ENCODE measurements at places on chromosomes 11 and 22.

- DNase-seq: no peak
These were observed 187.7 kb upstream of the E2F8 start for GRCh38 chr11:19428206-19429002.

- DNase-seq: no peak
These were observed 35.0 kb downstream of the GUCY1A2 start for GRCh38 chr11:106983261-106983660.

DNA sequence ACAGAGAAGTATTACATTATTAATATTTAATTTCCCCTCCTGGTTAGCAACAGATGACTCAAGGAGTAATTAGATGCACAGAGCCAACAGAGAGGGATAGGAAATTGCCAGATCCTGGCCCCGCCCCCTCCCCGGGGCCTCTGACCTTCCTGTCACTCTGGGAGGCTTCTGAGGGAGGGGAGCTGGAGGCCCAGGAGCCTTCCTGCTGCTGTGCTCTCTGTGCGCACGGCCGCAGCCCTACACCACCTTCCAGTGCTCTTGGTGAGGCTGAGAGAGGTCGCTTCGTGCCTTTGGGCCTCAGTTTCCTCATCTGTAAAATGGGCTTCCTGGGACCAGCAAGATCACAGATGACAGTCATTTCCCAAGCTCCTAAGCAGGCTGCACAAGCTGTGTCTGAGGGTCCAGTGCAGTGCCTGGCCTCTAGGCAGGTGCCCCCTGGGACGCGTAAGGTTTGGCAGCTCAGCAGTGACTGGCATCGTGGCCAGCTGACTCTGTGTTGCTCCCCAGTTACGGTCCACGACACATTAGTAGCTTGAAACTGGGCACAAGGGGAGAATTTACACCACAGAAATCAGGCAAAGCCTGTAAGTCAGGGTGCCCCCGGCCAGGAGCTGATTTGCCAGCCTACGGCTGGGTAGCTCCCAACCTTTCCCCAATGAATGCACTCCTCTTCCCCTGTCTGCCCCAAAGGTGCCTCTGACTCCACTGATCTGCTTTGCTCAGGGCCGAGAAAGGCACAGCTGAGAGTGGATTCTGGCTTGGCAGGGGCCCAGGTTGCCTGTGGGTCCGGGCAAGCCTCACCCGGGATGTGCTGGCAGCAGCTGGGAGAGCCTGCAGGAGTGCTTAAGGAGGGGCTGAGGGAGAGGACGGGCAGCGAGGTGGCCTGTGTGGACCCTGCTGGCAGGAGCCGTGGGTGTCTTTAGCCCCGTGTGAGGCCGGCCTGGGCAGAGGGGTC is 2.3 kb downstream of the ADORA2A start:
- no peak for DNase-seq

GRCh38 chr11:64916775-64917662 is at the start of gene ATG2A:
ATG2A (minus strand) TSS chr11:64917209; CDS start chr11:64917135, 74 bp downstream.
- DNase-seq: peak; percentile 100

DNA sequence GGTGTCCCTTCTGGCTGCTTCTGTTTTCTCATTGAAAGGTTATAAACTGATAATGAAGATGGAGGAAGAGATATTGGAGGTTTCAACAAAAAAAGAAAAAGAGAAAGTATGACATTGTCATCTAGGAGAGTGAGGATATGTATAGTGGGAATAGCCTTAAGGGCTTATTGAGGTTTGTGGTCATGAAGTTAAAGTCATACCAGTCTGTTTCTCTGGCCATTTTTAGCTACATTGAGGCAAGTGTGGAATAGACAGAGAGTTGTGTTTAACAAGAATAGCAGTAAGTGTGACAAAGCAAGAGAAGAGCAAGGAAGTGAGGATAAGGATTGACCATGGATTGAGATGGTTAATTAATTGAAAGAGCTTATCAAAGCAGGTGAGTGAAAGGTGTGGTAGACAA is 110.4 kb downstream of the ELP4 start:
- no peak for DNase-seq

DNA sequence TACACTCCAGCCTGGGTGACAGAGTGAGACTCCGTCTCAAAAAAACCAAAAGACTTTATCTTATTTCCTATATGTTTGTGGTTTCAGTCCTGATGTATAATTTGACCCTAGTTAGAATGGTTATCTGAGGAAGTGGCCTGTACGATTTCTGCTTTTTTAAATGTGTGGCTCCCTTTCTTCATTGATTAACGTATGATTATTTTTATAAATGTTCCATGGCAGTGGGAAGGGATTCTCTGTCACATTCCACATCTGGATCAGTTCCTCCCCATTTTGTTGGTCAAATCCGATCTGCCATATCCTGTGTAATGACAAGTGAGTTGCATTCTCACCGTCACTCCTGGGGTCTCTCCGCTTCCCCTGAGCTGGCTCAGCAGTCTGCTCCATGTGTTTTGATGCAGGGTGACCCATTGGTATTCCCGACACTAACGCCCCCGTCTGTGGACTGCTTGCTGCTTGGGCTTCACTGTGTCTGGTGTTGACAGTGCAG is 20.3 kb downstream of the NEAT1 start:
- DNase-seq: no peak

- no peak for DNase-seq
These were observed 98.7 kb downstream of the ABTB2 start for GRCh38 chr11:34259087-34259486.

DNA sequence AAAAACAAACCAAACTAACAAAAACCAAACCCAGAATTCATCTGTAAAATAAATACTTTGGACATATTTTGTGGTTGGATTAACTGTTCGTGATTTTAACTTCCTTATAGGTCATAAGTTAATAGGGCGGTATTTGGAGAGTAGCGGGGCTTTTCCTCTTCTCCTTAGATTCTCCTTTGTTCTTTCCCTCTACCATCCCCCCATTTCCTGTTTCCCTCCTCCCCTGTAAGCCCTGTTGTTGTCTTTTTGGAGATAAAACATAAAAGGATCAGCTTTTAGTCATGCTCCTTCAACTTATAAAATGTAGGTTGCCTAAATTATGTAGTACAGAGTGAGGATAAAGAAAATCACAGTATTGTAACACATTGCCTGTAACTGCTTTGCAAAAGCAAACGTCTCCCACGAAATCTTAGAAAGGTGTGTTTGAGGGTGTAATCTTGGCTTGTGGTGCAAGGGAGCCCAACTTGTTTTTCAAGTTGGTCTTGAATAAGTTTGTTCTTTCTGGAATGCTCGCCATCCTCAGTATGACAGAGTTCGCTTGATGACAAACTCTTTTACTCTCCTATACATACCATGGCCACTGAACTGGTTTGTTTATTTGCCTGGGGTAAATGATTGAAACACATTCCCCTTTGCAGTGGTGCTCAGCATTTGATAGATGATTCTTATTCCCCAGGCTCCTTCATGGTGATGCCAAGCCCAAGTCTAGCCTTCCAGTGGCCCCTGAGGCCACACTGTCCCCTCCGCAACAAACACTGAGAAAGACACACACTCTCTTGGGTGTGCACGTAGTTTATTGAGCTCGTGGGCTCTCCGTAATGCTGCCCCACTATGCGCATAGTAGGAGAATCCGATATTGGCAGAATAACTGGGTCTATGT is 49.4 kb downstream of the TEAD1 start:
- no peak for DNase-seq

- DNase-seq: no peak
These were observed 277.7 kb downstream of the CADM1 start for GRCh38 chr11:115226556-115226955.

DNA sequence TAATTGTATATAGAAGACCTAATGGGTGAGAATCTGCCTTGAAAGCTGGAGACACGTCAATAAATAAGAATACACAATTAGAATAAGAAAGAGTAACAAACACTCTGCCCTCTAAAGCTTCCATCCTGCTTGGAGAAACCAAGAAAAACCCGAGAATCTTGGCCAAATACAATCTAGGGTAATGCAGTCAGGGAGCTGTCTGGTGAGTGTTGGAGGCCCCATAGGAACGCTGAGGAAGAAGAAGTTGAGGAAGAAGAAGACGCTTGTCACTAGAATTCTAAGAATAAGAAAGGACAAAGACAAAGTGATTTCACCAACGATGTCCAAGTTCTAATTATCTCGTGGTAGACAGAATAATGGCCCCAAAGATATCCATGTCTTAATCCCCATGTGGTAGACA is 4485.9 kb upstream of the OR11H1 start:
- no peak for DNase-seq

DNA sequence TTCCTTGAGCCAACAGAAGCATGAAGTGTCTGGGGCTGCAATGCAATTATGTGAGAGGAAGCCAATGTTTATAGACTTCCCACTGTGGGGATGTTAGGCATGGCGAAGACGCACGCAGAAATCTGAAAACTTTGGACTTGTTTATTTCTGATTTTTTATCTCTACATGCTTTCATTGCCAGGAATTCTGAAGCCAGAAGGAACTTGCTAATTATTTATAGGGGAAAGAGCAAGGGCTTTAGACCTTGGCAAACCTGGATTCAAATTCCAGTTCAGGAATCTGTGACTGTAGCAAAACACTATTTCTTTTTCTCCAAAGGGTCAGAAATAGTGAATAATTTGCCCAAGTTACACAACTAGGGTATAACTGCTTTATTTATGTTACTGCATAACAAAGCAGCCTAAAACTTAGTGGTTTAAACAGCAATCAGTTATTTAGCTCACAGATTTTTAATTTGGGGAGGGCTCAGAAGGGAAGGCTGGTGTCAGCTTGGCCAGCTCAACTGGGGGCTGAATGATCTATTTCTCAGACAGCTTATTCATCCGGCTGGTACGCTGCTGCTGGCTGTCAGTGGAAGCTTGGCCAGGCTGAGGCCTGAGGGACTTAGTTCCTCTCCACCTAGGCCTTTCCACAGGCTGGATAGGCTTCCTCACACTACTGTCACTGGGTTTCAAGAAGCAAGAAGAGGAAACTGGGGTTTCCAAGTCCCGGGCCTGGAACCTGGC is 1.9 kb upstream of the OR6Q1 start:
- no peak for DNase-seq
